ENCODE measurements at places on chromosomes 12 and 14.
A peak's percentile ranks its signal among the peaks of the same experiment; 100 is the strongest.

DNA sequence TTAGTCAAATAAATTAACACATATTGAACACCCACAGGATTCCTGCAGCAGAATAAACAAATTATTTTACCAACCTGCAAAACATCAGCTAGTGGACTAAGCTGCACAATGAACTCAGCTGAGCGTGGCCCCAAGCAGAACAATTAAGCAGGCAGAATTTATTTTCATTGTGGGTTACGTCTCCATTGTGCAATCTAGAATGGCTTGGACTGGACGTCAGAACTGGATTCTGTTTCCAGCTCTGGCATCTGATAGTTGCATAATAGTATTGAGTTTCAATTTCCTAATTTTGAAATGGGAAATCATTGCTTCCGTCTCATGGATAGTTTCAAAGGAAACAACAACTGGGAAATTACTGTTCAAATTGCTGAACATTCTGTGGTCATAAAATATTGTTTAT lies 35.5 kb upstream of the RERG start:
- DNase-seq = no peak

DNA sequence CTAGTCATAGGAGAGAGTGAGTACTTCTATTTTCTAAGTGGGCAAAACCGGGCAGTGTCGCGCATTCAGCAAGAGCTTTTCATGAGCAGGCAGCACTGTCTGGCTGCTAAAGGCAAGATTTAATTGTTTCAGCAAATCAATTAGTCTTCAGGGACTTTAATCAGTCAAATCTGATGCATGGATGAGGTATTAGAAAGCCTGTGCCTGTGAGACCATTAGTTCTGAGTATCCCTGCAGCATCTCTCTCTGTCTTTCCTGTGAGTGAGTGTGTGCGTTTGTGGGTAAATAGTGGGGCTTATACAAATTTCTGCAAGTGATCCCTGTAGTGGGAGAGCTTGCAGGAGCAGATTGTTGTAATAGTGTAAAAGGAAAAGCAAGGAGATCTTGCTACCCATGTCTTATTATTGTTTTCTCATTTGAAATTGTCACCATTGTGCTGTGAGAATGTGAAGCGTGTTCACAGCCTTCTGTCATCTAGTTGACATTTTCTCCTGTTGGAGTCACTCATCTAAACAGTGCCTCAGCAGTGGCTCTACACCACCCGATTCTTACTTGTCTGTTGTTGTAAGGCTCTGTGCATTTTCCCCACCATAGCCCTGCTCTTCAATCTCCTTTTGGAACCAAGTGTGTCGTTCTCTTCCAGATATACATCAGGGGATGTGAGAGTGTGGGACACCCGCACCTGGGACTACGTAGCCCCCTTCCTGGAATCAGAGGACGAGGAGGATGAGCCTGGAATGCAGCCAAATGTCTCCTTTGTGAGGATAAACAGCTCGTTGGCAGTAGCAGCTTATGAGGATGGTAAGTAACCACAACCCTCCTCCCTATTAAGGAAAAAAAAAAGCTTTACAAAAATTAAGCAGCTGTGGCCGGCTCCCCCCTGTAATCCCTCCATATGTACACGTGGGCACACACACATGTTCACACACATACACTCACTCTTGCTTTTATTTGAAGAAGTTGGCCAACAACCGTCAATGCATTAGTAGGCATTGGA lies 53.6 kb downstream of the FBXW8 start:
- DNase-seq = peak; percentile 33

DNA sequence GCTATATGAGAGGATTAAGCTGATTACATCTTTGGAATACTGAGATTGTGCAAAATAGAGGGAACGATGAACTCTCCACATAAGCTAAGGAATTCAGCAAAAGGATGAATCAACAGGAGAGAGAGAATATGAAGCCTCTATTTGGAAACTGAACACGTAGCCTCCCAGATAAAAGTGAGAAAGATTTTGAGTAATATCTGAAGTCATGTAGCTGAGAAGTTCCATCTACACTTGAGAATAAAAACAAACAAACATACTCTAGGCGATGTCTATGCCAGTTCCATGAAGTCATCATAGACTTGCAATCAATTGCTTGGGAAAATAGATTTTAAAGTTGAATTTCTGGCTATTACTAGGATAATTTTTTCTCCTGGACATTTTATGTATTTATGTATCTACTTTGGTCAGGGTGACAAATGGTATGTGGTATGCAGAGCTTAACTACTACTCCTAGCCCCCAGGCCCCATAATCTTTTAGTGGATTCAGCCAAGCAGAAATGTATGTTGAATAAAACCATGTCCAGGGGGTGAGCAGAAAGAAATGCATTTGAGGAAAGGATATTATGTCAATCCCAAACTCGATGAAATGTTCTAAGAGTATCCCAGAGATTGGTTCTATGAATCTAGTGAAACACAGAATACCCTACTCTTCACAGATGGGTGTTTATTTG lies 627.4 kb downstream of the DIO2 start:
- no peak for DNase-seq

- no peak for DNase-seq
Measured at GRCh38 chr12:40382217-40382616, 157.4 kb downstream of the LRRK2 start.

- no peak for DNase-seq
Measured at GRCh38 chr14:50821510-50822464, 9.2 kb downstream of the NIN start.

DNA sequence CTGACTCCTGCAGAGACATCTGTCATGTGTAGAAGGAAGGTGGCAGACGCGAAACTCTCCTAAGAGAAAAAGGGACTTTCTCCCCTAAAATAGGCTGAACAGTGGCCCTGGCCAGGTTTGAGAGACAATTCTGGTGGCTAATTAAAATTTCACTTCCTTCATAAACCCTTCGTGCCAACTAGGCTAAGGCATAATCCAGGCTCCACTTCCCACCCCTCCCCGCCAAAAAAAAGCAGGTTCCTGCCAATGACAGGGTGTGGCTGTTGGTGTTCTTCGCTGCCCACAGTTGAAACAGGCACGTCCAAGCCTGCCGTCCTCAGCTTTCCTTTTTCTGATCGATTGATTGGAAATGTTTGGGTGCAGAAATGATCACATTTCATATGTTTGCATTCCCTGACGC lies 144.6 kb downstream of the GCH1 start:
- no peak for DNase-seq

DNA sequence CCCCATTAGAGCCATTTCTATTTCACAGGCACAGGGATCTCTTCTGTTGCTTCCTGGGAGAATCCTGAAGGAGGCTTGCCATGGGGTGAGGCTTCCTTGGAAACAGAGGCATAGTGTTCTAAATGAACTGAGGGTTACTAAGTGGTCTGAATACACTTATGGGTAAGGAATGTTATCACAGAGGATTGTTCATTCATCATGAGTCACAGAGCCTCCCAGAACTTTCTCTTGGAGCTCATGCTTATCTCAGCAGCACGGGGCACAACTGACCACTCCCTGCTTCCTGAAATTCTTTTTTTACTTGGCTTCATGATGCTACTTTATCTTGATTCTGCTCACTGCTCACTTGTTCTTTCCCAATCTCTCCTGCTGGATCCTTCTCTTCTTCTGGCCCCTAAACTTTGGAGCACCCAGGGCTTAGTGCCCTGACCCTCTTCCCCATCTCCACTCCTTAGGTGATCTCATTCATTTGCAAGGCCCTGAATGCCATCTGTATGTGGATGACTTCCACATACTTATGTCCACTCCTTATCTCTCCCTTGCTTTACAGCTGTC lies 57.9 kb downstream of the ANO6 start:
- DNase-seq = no peak

GRCh38 chr14:75493592-75494087 lies 28.6 kb upstream of the BATF start:
- DNase-seq = no peak

DNA sequence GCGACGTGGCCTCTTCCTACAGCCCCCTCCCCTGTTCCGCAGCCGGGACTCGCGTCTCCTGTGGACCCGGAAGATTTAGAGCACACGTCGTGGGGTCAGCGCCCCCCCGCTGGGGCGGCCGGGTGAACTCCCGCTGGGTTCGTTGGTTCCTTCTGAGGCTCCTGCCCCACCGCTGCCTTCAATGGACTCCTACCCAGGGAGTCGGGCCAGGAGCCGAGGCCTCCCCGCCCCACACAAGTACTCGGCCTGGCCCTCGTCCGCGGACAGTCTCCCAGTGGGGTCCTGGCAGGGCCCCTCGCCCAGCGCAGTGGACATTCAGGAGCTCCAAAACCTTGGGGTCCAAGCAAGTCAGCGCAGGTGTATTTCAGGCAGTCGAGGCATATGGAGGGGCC lies 1.2 kb downstream of the MMP17 start:
- no peak for DNase-seq

- DNase-seq = peak; percentile 70
Measured at GRCh38 chr14:23056956-23057756, at the start of gene CDH24. TSS of gene CDH24 (minus strand) at chr14:23057520. CDS start at chr14:23055733, 1,787 bp downstream.

- DNase-seq = no peak
Measured at GRCh38 chr14:23181946-23182345, 1.5 kb downstream of the SLC7A8 start.

- DNase-seq = peak; percentile 34
Measured at GRCh38 chr12:91332302-91332701, 149.7 kb upstream of the DCN start.

- no peak for DNase-seq
Measured at GRCh38 chr14:89317051-89317691, 99.9 kb downstream of the FOXN3 start.

All from SK-N-DZ (cell line).